ENCODE measurements at places on chromosomes 2 and 18.

DNA sequence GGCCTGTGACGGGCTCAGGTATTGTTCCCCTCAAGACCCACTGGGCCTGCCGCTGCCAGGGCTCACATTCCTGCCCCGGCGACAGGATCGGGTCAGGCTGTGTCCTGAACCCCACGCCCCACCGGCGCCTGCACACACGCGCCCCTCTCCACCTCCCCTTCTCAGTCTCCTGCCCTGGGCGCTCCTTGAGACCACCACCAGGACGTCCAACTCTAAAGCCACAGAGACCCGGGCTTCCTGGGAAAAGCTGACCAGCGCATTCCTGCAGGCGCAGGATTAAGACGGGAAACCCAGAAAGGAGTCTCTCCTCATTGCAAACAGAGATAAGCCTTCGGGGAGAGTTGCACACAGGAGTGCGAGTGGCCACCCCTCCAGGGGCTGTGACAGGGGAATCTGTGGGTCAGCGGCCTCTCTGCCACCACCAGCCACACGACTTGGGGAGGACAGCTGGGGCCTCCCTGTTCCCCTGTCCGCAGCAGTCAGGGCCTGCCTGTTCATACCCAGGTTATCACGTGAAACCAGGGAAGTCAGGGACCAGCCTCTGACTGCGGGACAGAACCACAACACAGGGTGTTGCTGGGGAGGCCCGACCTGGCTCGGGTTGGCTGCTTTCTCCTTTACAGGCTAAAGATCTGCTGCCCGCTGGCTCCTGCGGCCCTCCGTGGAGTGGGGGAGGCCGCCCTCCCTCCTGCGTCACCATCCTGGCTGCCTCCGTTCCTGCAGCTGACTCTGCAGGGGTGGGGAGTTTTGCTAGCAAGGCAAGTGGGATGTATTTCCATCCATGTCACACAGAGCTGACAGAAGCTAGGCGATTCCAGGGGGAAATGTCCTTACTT lies 88.8 kb downstream of the ZCCHC2 start:
- DNase-seq, result no peak

- DNase-seq, result no peak
These were observed 4.3 kb downstream of the DLX1 start for GRCh38 chr2:172089633-172090032.

- peak; percentile 32 for DNase-seq
These were observed 167.1 kb downstream of the ZFP36L2 start for GRCh38 chr2:43059183-43059897.

DNA sequence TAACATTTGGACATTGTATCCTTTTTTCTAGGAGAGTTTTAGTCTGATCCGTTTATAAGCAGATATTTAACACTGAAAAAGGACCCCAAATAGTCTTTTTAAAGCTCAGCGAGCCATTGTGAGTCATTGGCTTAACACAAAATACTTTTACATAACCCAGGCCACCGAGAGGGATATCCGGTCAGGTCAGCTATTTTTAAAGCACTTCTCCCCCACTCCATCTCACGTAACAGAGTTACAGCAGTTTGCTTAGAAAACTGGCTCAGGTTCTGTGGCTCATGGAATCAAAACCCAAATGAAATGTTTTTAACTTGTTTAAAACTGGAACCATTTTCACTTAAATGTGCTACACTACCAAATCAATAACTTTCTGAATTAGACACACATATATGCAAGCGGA lies 23.9 kb downstream of the COL4A3 start:
- no peak for DNase-seq

GRCh38 chr2:13522917-13523821 lies 806.4 kb downstream of the TRIB2 start:
- no peak for DNase-seq

DNA sequence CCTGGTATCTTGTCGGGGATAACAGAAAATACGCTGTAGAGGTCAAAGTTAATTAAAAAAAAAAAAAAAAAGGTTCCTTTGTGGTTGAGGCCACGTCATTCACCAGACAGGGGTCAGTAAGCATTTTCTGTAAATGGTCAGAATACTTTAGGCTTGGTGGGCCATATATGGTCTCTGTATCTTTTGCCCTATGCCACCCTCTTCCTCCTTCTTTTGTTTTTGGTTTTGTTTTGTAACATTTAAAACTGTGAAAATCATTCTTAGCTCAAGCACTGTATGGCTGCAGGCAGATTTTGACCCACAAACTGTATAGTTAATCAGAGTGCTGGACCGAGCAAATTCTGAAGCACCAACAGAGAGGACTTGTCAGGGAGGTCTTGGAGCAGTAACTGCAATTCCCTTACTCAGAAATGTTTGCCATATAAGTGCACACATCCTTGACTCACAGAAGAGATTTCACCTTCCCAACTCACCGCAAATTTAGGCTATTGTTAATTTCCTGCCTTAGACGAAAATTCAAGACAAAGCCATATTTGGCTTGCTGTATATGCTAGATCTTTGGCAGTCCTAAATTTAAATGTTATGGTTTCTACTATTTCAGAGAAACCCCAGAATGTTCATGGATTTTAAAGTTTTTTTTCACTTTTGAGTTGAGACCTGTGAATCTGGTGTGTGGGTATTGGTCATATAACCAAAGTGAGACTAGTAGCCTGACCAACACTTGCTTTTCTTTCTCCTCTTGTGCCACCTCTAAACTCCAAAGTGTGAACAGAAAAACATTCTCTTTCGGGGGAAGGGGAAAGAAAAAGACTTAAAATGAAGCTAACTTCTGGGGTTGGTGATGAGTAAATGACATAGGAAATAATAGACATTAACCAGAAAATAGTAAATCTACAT lies 65.4 kb downstream of the DOCK10 start:
- DNase-seq, result no peak

DNA sequence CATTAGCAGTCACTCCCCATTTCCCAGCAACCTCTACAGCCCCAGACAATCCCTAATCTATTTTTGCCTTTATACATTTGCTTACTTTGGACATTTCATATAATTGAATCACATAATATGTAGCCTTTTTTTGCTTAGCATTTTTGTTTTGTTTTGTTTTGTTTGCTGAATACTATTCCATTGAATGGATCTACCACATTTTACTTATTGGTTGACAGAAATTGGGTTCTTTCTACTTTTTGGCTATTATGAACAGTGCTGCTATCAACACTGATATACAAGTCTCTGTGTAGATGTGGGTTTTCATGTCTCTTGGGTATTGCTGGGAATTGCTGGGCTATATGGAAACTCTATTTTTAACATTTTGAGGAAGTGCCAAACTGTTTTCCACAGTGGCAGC lies 7.6 kb downstream of the PTPN18 start:
- DNase-seq, result no peak
